Stimulated activated CD8-positive, alpha-beta memory T cell treated with anti-CD3 and anti-CD28 coated beads, Interleukin-4, amount 100 ng/mL, for 4 hours (primary cell): ENCODE measurements at places on chromosomes 7 and 10.

DNA sequence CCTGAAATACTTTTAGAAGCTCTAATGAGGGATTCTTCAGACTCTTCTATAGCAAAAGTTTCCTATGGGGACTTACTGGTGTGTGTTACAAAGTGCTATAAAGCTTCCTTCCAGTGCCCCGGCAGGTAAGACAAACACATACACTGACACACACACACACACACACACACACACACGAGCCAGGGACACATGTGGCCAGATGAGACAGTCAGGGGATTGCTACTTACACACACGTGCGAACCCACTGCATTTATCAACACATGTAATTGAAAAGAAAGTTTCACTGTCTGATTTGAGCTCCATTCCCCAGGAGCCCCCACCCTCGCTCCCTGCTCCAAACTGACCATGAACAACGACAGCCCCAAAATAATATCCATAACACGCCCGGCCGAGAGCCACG is 119.8 kb downstream of the PRPF18 start:
- no peak for DNase-seq

GRCh38 chr10:59877191-59877671 is 29.1 kb downstream of the CCDC6 start:
- no peak for DNase-seq

DNA sequence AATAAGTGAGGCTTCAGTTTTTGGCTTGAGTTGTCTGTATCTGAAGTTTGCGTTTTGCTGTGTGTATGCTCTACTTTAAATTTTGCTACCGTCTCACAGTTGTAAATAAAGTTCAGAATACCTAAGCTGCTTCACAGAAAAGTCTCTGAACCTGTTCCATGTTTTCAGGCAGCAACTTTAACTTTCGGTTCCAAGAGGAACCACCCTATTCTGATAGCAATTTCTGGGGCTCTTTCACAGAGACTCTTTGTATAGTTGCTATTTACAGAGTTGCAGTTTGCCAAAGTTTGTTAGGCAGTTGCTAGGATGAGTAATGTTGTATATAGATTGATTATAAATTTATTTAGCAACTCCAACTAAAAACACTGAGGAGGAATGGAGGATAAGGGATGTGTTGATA is 5.7 kb downstream of the FAM221A start:
- no peak for DNase-seq

DNA sequence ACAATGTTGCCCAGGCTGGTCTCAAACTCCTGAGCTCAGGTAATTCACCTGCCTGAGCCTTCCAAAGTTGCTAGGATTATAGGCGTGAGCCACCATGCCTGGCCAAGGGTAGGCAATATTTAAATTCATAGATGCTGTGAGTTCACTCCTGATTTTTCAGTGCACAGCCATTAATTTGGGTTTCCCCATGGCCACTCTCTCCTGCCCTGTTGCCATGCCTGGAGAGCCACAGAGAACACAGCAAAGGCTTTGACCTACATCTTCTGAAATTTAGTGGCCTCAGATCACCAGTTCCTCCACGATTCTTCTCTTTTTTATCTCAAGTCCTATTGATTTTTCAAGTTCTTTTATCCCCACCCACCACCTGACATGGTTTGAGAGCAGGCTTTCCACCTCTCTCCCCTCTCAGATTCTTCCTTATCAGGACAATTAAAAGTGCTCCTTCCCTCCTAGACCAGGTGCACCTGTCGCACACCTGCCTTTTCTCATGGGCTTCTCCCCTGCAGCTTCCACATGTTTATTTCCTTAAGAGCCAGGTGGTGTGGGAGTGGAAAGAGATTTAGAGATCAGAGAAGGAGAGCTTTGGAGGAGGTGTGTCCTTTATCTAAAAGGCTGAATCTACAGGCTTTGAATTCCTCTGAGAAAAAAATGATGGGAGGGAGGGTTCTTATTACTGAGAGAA is 123.8 kb downstream of the ADRA2A start:
- no peak for DNase-seq

DNA sequence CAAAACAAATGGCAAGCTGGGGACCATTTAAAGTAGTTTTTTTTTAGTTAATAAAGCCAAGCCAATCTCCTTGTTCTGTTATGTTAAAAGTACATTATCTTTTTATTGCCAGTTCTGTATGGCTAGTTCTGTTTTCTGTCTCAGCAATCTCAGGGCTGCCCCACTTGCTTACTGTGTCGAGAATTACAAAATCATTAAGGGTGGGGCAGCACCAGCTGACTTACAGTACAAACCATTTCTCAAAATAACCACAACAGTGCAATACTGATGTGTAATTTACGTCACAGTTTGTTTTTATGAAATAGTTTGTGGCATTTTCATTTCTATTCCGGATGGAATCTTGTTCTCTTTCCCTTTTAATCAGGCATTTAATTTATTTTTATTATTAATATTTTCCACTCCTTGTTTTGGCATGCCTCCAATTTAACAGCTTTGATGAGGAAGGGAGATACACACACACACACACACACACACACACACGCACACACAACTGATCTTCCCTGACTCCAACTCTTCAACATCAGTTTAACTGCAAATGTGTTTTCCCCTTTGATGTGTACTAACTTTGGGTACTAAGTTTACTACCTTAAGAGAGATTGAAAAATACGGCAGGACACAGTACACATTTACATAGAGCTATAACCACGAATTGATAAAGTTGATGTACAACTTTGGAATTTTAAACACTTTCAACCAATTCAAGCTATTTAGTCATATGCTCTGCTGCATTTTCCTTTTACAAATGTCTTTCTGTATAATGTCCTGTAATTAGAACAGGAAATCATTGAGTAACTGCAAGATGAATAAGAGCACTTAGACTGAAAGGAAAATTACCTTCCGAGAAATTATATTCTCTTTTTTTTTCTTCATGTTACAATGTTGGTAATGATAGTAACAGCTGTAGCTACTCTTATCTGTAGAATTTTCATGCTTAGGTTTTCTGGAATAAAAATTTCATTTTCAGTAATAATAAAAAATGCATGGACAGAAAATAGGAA is 91.5 kb downstream of the ARID5B start:
- DNase-seq = peak; percentile 18

DNA sequence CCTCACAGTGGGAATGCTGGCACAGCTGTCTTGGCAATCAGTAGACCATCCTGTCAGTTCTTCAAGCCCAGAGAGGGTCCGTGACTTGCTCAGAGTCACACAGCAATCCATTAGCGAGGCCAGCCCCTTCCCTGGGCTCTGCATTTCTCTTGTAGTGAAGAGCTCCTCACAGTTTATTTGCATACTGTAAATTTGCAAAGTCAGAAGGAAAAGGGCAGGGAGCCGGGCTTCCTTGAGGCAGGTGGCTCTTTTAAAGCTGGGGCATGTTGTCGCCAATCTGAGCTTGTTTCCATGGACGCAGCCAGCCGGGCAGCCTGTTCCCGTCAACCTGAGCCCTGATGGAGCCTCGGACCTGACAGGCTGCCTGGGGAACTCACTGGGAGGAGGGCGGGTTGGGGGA is 123.4 kb downstream of the CUX1 start:
- DNase-seq = no peak

GRCh38 chr10:88386821-88387773 is 196.0 kb downstream of the RNLS start:
- DNase-seq = no peak

- DNase-seq = no peak
Measured at GRCh38 chr7:51850126-51850525, 533.5 kb upstream of the COBL start.

DNA sequence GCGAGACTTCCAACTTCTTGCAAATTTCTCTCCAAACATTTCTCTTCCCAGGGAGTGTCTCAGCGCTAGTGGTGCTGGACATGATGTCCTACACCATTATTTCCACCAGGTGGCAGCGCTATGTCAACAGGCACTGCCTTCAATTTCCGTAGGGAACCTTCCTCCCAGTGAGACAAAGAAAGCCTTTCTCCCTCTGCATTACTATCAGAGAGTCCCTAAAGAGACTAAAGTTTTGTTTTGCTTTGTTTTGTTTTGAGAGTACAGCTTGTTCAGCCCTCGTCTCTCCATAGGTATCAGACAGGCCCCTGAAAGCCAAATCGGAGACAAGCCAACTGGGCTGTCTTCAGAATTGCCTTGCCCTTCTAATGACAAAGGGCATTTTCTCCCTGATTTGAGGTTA is 44.2 kb upstream of the GGCT start:
- DNase-seq = no peak
